ENCODE measurements at places on chromosomes 13 and 19.

DNA sequence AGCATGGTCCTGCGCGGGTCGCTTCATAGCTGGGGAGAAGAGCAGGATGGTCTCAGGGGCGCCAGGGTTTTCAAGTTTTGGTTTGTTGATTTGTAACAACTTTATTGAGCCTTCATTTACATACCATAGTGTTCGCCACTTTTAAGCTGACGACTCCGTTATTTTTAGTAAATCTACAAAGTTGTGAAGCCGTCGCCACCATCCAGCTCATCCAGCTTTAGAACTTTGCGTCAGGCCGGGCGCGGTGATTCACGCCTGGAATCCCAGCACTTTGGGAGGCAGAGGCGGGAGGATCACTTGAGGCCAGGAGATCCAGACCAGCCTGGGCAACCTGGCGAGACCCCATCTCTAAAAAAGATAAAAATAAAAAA, 404 bp downstream of the C19orf44 start:
- DNase-seq = no peak

- DNase-seq = no peak
Measured at GRCh38 chr13:95067303-95067702, 233.9 kb downstream of the ABCC4 start.

GRCh38 chr13:31119966-31120700, 41.6 kb downstream of the HSPH1 start:
- no peak for DNase-seq

- DNase-seq = peak; percentile 52
Measured at GRCh38 chr19:31962561-31962996, 382.8 kb upstream of the ZNF507 start.

GRCh38 chr13:66003558-66003957, 1226.6 kb downstream of the PCDH9 start:
- DNase-seq = no peak

DNA sequence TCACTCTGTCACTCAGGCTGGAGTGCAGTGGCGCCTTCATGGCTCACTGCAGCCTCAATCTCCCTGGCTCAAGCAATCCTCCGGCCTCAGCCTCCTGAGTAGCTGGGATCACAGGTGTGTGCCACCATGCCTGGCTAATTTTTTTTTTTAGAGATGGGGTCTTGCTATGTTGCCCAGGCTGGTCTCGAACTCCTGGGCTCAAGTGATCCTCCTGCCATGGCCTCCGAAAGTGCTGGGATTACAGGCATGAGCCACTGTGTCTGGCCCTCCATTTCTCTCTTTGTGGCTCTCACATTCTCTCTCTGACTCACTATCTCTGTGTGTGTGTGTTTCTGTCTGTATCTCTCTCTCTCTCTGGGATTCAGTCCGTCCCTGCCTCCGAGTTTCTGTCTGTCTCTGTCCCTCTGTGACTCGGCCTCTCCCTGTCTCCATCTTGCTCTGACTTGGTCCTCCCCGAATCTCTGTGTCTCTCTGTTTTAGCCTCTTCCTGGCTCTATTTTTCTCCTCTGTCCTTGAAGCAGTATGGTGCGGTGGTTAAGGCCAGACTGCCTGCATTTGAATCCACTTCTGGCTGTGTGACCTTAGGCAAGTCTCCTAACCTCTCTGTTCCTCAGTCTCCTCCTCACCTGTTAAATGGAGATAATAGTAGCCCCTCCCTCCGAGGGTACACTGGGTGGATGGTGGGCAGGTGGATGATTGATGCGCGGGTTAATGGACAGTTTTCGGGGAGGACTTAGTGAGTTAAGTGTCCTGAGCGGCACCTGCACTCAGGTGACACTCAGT, 11.0 kb downstream of the MEIS3 start:
- DNase-seq = no peak

DNA sequence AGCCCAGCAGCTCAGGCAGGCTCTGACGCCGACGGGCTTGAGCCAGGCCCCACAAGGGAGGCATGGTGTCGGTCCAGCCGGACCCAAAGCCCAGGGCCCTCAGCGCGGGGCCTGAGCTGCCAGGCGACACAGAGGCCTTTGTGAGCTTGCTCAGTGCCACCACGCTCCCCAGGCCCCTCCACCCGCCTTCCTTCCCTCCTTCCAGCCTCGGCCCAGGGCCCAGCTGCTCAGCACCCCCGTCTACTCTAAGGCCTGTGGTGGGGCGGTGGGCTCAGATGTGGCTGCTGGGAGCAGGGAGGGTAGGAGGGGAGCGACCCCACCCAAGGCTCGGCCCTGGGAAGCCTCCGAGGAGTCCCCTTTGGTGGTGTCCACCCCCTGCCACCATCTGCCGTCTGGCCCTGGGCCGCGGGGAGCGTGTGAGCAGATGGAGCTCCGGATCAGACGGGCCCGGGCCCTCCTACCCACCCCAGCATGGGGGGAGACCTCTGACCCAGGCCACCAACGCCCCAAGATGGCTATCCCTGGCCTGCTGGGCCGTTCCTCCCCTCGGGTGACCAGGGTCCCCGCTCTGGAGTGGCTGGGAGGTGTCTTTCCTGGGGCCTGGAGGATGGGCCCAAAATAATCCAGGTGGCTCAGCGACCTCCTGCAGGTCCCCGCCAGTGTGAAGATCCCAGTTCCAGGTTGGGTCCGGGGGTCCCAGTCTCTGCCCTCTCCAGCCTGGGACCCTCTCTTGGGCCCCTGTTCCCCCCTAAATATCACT, 7.8 kb downstream of the ZBTB7A start:
- peak; percentile 73 for DNase-seq

Data from eye (tissue), 1 donor.